ENCODE measurements at places on chromosomes 2 and 18. TPM values are rescaled to one million over a fixed set of nuclear protein-coding genes. Genes with fewer than 3 reads are reported as not detected.

The MDH1B gene
- total RNA-seq: 0.81 TPM

DNA sequence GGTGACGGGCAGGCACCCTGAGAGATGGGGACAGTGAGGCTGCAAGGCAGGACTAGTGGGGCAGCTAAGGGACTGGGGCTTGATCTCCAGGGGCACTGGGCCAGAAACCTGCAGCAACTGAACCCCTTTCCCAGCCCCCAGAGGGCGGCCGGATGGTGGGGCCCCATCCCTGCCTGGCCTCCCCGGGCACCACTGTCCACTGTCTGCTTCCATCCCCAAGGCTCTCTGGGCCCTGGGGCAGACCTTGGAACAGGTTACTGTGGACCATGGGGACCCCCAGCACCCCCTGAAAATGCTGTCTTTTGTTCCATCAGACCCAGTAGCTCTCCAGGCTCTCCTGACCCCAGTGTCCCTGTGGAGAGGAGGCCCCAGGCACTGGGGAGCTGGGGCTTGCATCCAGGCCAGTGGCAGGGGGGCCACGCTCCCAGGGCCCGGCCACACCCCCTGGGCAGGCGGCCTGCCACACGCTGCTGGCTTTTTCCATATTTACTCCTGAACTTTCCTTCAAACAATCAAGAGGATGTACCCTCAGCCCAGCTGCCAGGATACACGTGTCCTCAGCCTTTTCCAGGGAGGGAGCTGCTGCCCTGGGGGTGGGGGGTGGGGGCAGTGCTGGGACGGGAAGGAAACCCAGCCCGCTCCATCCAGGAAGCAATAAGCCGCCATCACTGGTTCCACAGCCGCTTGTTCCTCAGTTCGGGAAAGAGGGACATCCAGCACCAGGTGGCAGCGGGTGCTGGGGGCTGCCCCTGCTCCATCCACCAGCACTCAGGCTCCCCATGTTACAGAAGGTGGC, 102.3 kb upstream of the ODC1 start:
- no peak for DNase-seq

- no peak for DNase-seq
Observed at GRCh38 chr2:11492720-11493119, 26.8 kb upstream of the E2F6 start.

The CHRND gene
- total RNA-seq: not detected

DNA sequence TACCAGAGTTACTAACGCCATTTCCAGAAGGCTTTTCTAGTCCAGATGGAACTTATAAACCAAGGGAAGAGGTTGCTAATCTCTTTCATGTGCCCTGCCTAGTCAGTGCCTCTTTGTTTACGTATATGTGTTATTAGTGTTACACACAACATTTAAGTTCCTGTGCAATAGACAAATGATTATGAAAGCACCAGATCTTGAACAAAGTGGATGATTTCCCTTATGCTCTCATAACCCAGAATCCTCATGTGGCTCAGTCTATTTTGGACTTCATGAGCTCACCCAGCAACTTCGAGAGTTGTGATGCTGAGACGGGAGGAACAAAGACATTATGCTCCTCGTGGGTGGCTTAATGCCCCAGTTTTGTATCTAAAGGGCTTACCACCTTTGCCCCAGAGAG, 214.4 kb upstream of the SP5 start:
- no peak for DNase-seq

The TMEM169 gene
- 0.73 TPM for total RNA-seq

GRCh38 chr2:229434187-229434586, 163.1 kb upstream of the PID1 start:
- DNase-seq: no peak

- no peak for DNase-seq
Observed at GRCh38 chr2:208607694-208608093, 201.1 kb downstream of the PTH2R start.
